Pons (tissue), 1 donor: ENCODE measurements at places on chromosomes 5 and 9.

DNA sequence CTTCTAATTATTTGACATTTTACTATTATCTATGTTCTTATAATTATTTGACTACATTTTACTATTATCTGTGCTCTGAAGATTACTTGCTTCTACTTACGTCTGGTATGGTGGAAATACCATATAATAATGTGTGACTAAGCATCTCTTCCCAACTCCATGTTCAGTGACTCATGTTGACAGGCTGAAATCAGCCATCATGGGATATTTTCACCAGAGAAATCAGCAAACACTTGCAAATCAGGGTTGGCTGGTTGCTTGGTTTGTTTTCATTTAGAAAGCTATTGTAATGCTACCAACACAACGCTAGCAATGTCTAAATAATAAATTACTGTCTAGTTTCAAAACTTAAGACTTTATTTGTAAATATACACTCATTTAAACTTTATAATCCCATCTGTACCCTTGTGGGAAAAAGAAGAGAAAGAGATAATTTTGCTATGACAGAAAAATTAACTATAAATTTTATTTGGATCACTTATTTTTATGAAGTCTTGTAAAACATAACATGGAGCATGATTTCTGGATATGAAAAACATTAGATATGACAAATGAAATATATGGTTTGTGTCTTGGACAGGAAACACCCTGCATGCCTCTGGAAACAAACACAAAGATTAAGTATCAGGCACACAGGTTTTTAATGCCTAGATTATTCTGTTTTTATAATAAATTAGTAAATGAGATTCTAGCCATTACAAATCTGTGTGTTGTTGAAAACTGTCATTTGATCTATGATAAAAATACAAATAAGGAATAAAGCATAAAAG is 337.6 kb downstream of the BNC2 start:
- no peak for DNase-seq

GRCh38 chr5:124661317-124662141 is 84.9 kb downstream of the ZNF608 start:
- DNase-seq = peak; percentile 86

DNA sequence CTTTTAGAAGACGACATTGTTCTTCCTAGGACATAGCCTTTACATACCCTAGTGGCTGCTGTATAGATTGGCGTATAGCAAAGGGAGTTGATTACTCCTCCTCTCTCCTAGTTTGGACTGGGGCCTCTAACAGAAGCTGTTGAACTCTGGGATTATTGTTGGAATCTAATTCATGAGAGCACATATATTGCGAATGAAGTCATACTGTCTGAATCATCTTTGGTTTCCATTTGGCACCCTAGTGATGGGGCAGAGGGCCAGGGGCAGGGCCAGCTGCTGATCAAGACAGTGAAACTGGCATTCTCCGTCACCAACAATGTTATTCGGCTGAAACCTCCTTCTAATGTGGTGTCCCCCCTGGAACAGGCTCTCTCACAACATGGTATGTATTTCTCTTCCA is 40.3 kb downstream of the NUP188 start:
- no peak for DNase-seq

GRCh38 chr5:90956511-90957097 is 398.0 kb downstream of the ADGRV1 start:
- no peak for DNase-seq

GRCh38 chr5:106140101-106140500 is 1530.6 kb downstream of the EFNA5 start:
- no peak for DNase-seq

DNA sequence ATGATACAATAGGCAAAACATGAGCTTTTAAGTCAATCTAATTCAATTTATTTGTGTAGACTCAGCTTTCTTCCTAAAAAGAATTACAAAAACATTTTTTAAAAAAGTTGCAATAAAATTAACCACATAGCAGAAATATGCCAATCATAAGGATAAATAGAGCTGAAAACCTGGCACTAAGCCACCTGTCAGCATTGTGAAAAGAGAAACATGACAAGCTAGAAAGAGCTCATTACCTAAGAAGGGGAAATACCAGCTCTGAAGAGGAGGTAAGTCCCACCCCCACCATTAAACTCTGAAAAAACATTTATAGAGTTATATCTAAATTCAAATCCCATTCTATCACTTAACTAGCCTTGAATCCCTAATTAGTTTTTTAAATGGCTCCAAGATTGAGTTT is 372.9 kb downstream of the OSTF1 start:
- no peak for DNase-seq

DNA sequence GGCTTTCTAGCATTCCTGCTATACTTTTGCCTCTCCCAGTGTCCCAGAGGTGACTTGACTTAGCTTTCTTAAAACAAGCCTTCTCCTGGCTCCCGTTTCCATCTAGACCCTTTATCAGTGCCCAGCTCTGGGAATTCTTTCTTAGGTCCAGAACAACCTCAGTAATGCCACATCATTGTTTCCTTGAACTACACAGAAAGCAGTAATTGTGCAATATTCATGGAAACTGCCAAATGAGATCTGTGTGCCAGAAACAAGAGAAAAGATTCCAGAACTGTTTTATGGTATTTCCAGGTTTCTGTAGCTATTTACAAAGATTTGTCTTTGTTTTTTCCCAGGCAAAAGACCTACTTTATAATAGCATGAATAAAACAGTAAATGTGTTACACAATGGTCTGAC is 391.3 kb downstream of the SLCO4C1 start:
- no peak for DNase-seq

GRCh38 chr9:131772940-131773339 is 33.1 kb upstream of the RAPGEF1 start:
- no peak for DNase-seq
